ENCODE measurements at places on chromosomes 11 and 22.

- DNase-seq = no peak
These were observed 23.6 kb downstream of the TSKU start for GRCh38 chr11:76806608-76807205.

- DNase-seq = no peak
These were observed 101.4 kb downstream of the FDX1 start for GRCh38 chr11:110530900-110531741.

- no peak for DNase-seq
These were observed 239.0 kb downstream of the CTTN start for GRCh38 chr11:70637186-70637800.

- DNase-seq = no peak
These were observed 66.9 kb downstream of the NFAM1 start for GRCh38 chr22:42365111-42365865.

DNA sequence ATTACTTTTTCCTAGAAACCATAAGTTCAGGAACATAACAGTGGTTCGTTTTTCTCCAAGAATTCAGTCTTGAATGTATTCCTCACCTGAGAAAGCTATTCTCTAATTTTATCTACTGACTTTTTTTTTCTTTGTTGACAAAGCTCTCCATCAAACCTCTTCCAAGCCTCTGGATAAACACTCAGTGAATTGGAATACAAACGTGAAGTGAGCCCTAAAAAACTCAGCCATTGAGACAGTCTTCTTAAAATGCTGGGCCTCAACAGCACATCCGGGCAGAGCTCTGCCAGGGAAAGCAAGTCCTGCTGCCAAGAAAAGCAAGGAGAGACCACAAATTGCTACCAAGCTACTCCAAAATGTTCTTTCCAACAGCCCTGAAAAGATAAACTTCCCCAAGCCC, 7.7 kb upstream of the SLC1A2 start:
- no peak for DNase-seq

- no peak for DNase-seq
These were observed 91.3 kb upstream of the ANO1 start for GRCh38 chr11:69986830-69987229.

DNA sequence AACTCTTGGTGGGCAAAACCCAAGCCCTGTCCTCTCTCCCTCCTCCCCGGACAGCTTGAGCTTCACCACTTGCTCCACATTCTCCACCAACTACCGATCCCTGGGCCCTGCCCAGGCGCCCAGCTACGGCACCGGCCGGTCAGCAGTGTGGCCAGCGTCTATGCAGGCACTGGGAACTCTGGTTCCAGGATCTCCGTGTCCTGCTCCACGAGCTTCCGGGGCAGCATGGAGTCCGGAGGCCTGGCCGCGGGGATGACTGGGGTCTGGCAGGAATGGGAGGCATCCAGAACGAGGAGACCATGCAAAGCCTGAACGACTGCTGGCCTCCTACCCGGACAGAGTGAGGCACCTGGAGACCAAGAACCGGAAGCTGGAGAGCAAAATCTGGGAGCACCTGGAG, 68.9 kb upstream of the RTL6 start:
- no peak for DNase-seq

GRCh38 chr22:48940266-48941032, 887.2 kb downstream of the BRD1 start:
- DNase-seq = no peak

Data from stimulated activated CD4-positive, alpha-beta T cell treated with anti-CD3 and anti-CD28 coated beads, Interleukin-15, amount 100 ng/mL, for 1 hour (primary cell).